HCEC 1CT (cell line): ENCODE measurements at places on chromosomes 7 and 10.

DNA sequence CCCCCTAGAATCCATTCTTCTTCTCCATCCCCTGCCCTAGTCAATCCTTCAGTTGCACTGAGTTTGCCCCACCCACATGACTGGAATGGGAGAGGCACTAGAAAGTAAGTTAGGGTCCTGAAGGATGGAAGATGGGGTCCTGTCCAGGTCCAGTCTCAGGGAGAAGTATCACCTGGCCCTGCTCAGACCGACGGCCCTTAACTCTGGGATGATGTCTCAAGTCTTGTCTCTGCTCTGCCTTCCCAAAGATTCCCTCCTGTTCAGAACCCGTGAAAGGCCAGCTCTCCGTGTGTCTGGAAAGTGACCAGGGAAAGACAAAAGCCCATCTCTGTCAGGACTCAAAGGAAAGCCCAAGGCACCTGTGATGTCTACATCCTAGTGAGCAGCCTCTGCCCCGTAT lies 88.8 kb downstream of the OAT start:
- no peak for DNase-seq

GRCh38 chr7:1942941-1943289 lies 272.8 kb downstream of the ELFN1 start:
- DNase-seq, result no peak

DNA sequence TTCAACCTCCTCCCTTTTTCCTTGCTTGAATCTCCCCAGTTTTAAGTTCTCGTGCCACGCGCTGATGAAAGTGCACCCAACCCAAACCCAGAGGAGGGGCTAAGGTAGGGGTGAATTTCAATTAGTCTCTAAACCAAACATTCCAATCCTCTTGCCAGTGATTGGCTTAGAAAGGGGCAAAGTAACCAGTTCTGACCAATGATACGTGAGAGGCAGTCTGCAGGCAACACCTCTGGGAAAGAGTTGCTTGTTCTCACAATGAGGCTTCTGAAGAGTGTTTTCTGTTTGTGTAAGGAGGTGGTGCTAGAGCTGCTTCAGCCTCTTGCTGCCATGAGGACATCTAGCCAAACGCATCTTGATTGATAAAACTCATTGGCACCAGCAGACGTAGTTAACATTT lies 21.8 kb downstream of the SLC35G1 start:
- DNase-seq, result no peak

GRCh38 chr7:4602905-4603842 lies 78.9 kb upstream of the FOXK1 start:
- no peak for DNase-seq

GRCh38 chr10:54962134-54962900 lies 161.3 kb upstream of the PCDH15 start:
- DNase-seq, result no peak

- no peak for DNase-seq
Observed at GRCh38 chr7:130650611-130651120, 17.9 kb downstream of the COPG2 start.

GRCh38 chr7:127527561-127527960 lies 57.8 kb downstream of the GCC1 start:
- no peak for DNase-seq

- no peak for DNase-seq
Observed at GRCh38 chr10:131668903-131669302, 231.9 kb upstream of the PPP2R2D start.

DNA sequence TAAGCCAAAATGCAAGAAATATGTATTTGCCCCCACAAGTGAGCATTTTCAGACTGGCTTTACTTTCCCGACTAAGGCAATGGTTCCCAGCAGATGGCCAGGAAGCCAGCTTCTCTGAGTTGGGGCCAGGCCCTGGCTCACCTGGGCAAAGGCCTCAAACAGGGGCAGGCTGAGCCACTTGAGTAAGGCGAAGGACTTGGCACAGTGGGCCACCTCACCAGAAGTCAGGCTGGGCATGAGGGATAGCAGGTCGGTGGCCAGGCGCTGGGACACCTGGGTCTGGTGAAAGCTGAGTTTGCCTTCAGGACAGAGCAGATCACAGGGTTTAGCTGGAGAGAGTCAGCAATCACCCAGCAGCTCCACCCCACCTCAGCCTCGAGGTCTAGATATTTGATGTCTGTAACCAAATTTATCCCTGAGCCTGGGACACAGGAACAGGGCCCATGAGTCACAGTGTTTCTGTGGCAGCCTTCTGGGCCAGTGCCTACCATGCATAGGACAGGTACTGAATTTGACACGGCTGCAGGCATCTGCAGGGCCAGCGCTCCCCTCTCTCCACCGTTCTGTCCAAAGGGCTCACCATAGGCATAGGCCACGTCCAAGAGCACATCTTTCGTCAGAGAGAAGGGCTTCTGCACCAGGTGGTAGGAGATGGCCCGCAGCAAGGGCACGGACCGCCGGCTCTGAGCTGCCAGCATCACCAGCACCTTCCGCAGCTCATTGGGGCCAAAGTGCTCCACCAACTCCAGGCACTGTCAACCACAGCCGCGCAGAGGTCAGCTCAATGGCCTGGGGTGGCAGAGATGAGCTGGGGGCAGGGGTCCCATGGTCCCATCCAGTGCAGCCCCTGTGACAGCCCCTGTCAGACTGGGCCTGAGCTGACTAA lies 7.3 kb downstream of the TBRG4 start:
- no peak for DNase-seq

- no peak for DNase-seq
Observed at GRCh38 chr10:55019439-55019838, 218.4 kb upstream of the PCDH15 start.

- DNase-seq, result no peak
Observed at GRCh38 chr10:68053553-68053952, 21.5 kb downstream of the HERC4 start.

- no peak for DNase-seq
Observed at GRCh38 chr10:28891058-28891713, 213.9 kb downstream of the BAMBI start.
